ENCODE measurements at places on chromosomes 5 and 9.

DNA sequence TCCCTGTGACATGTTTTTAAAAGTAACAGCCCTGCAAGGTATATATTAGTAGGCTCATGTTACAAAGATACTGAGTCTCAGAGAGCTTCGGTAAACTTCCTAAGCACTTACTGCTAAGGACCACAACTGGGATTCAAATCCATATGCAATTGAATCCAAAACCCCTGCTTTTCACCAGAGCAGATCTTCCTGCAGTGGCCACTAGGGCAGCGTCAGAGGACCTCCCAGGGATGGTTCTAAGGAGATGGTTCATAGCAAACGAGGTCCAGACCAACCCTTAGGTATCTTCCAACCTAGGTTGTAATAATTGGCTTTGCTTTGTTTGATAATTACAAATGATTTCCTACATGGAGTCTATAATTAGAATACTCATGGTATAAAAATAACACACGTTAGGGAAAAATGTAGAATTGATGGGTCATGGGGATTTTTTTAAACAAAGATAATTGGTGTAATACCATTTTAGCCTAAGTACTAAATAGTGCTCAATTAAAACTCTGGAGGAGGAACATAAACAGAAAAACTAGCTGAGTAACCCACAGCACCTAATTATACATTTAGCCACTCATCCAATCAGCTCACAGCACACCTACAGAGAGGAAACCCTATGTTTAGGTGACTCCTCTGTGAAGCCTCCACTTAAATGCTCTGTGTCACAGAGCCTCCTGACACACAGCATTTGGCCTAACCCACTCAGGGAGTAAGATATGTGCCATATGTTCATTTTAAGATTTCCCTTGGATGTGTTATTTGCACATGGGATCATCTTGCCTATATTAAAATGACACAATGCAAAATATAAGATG is 10.0 kb upstream of the CAST start:
- no peak for DNase-seq

DNA sequence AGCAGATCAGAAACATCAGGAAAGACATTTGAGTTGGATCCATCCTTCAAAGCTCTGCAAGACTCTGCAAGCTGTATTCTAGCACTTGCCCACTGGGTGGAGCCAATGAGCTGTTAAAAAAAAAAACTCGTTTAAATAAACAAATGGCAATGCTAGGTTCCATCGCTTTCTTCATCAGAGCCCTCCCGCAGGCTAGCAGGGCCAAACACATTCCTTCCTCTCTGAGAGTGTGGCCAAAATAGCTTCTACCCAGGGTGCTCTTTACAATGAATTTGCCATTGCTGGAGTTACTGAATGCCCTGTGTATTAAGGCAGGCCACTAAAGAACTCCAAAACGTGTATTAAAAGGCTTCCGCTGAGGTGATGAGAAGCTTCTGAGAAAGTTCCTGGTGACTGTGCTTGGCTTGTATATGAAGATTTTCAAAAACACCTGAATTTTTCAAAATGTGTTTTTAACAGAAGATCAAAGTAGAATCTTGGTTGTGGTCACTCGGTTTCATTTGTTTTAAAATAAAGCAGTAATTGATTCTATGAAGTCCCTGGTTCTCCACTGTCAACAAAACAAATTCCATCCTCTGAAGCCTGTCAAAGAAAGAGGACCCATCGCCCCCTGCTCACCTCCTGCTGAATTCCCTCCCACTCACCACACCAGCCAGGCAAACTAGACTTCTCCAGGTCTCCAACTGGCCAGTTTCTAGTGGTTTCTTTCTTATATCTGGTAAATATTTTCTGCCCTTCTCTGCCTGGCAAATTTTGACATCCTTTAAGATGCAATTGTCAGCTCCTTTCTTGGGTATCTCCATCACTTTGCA is 36.5 kb upstream of the EQTN start:
- peak; percentile 9 for DNase-seq

GRCh38 chr5:159411115-159411514 is 80.8 kb upstream of the IL12B start:
- no peak for DNase-seq

GRCh38 chr9:4148751-4149150 is 151.1 kb downstream of the GLIS3 start:
- DNase-seq: no peak

- no peak for DNase-seq
Observed at GRCh38 chr5:146388386-146388785, 49.7 kb downstream of the POU4F3 start.

- DNase-seq: no peak
Observed at GRCh38 chr5:61328791-61329549, 3.1 kb upstream of the ZSWIM6 start.

GRCh38 chr5:52985306-52985705 is 3.8 kb upstream of the ITGA2 start:
- DNase-seq: no peak

DNA sequence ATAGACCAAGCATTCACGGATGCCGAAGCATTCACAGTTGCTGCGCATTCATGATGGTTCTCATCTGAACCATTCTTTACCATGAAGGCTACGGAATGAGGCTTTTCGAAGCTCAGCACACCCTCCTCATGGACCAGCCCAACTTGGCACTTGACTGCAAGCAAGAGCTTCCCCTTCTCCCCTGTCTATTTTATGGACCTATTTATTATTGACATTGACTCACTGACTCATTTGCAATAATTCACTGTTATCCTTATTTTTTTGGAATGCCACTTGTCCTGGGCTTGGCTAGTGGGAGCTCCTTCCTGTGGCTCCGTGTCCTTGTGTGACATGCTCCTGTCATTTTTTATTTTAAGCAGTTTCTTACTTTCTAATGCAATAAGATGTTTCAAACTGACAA is 51.5 kb upstream of the ICE1 start:
- DNase-seq: no peak

GRCh38 chr5:177599731-177600507 is at the start of gene B4GALT7:
Gene B4GALT7, plus strand, starts transcription at chr5:177600132. Its CDS starts 79 bp downstream, at chr5:177600211.
- peak; percentile 67 for DNase-seq

DNA sequence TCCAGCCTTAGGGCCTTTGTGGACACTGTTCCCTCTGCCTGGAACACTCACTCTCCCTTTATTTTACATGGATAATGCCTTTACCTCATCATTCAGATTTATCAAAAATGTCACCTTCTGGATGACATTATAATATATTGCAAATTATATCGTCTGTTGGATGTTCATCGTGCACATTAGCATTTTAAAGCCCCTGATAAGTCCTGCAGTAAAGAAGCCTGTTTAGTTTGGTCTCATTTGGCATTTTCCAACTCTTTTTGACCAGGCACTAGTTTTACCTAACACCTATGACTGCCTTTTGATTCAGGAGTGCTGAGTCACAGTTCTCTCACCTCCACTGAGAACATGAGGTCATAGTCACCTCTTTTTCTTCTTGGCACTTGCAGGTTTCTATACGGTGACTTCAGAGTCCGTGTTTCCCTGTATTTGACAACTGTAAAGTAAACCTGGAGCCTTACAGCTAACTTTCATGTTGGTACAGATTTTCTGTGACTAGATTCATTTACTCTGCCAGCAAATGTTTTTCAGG is 57.7 kb upstream of the STC2 start:
- DNase-seq: no peak

DNA sequence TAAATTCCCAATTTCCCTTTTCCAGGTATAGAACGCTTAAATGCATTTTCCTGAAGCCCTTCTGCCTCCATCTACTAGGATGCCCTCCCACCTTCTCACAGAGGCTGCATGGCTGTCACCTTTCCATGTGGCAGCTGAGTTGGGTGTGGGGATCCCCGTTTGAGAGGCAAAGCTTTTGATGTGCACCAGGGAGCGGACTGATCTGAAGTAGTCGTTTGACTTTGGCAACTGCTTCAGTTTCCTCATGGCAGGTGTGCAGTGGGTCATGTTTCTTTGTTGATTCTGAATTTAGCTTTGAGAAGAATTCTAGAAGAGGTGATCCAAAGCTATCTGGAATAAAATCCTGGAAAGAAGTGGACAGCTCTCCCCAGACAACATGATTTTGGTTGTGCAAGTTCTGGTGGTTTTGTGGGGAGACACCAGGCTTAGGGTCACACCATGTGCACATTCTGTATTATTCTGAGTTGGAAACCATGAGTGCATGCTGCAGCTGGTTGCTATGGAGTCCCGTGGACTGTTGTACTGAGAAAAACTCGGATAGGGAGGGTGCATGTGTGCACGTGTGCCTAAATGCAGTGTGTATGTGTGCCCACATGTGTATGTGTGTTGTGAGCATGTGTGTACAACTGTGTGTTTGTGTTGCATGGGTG is 63.5 kb downstream of the GADD45G start:
- no peak for DNase-seq

DNA sequence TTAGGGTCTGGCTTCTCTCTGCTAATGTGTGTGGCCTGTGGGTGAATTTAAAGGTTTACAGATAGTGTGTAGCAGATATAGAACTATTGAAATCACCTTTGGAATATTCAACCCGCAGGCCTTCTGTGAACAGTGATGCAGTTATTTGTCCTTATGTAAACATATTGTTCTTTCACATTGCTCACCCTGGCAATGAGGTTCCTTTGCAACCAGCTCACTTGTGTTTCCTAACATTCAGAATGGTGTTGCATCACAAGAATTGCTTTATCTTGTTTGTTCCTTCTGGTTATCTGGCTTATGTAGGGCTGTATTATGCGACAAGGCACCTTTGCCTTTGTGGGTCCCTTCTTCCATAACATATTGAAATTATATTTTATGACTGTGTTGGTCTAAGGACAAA is 370.3 kb downstream of the NNT start:
- DNase-seq: no peak

- DNase-seq: no peak
Observed at GRCh38 chr9:35834260-35835215, 5.5 kb downstream of the TMEM8B start.

DNA sequence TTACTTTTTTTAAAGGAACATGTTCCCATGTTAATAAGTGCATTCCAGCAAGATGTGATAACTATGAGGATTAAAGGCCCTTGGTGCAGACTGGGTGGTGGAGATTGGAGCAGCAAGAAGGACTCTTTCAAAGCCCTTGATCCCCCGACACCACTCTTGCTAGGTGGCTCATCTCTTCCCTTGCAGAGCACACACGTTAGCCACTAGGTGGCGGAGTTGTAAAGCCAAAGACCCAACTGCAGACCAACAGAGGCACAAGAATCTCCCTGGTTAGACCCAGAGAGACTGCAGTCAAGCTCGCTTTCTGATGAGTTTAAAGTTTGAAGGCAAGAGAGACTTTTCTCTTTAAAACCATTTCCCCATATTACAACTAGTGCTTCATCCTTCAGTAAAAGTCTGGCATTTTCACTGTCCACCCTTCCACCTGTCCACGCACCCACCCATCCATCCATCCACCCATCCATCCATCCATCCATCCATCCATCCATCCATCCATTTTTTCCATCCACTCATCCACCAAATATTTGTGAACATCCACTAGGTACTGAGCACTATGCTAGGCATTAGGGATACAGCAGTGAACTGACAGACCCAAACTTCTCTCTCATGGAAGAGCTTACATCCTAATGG is 226.9 kb downstream of the MSX2 start:
- peak; percentile 9 for DNase-seq

DNA sequence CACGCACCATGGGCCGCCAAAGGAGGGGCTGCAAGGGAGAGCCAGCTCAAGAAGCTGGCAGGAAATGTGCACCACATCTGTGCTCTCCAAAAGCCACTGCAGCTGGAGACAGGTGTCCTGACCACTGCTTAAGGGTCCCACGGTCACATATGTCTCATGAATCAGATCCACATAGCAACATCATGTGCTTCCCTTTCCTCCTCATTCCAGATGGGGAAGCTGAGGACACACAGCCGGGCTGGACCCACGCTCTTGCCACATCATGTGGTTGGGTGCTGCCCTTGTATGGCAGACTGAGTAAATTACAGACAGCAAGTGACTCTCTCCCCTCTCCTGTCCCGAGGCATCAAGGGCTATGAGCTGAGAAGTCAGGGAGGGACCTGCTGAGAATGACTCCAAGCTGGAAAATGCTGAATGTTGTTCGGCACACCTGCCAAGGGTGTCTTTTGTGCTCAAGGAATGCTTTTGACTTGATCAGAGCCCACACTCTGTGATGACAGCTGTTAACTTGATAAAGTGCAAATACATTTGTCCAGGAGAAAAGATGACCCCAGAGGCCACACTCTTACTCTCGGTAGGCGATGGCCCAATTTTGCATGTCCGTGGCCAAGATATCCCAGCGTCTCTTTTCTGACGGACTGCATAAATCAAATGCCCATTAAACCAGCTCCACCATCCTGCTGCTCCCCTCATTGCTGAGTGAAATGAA is 58.2 kb downstream of the NSUN2 start:
- no peak for DNase-seq

- DNase-seq: no peak
Observed at GRCh38 chr9:126036881-126037291, 289.7 kb downstream of the PBX3 start.

DNA sequence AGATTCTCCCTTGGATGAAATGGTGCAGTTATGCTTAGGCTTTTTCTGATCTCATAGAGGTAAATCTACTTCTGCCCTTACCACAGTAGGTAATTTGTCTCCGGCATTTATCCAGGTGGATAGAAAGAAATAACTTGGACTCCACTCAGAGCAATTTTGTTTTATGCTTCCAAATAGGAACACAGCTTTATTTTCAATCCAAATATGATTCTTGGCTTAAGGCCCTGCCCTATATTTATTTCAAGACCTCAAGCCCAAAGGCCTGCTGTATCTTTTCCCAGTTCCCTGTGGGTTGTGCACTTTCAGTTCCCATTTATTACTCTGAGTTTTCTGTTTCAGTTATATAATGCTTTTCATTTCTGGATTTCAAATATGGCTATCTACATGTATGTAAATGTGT is 274.2 kb upstream of the SMC2 start:
- DNase-seq: no peak

GRCh38 chr5:91865915-91866314 is 482.8 kb upstream of the ARRDC3 start:
- no peak for DNase-seq

DNA sequence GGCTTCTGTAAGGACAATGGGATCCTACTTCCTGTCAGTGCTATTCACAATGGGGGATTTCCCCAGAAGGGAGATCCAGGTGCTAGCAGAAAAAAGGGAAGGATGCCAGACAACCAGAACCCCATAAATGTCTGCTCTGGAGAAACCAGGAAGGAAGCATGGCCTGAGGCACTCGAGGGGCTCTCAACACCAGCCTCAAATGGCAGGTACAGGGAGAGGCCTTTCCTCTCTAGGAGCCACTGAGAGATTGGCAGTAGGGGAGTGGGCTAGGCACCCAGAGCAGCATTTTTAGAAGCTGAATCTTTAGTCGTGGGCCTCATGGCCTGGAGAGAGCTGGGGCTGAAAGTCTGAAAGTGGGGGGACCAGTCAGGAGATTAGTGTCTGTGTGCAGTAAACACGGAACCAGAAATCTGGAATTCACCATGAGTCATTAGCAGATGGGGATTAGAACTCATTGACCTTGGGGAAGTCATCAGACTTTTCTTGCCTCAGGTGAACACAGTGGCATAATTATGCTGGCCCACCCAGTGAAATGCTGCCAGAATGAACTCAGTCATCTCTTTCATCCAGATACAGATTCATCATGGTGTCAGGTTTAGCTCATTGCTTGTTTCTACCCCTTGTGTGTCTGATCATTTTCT is 28.3 kb downstream of the ARHGEF28 start:
- DNase-seq: no peak

GRCh38 chr5:4142842-4143241 is 547.2 kb downstream of the IRX1 start:
- DNase-seq: no peak

GRCh38 chr9:97895695-97896332 is 26.5 kb downstream of the TRMO start:
- no peak for DNase-seq
